ENCODE measurements at places on chromosomes 12 and 14.
A peak's percentile ranks its signal among the peaks of the same experiment; 100 is the strongest.

DNA sequence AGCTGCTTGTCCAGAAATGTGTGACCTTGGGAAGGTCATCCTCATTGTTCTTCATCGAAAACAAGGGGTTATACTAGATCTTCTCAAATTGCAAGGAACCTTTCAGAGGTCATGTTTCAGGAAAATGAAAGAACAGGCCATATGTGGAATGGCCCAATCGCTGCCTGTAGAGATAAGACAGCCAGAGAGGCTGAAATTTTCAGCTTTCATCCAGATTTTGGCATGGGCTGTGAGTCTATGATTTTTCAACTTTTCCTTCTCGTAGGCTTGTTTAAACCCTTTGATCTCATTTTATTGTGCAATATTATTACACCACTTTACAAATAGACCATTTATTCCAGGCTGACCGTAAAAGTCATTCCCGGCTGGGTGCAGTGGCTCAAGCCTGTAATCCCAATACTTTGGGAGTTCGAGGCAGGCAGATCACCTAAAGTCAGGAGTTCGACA lies 17.1 kb upstream of the ATXN2 start:
- peak; percentile 70 for ATAC-seq
- H3K27ac ChIP-seq, result no peak overlapping the region
- no peaks in the 10 kb centered on the region for H3K36me3 ChIP-seq
- H3K4me3 ChIP-seq, result no peak overlapping the region
- H3K4me1 ChIP-seq, result no peaks in the 10 kb centered on the region

- ATAC-seq, result no peak
- H3K4me3 ChIP-seq, result no peak overlapping the region
- H3K27me3 ChIP-seq, result no peaks in the 10 kb centered on the region
- no peaks in the 10 kb centered on the region for H3K4me1 ChIP-seq
- H3K27ac ChIP-seq, result no peak overlapping the region
Observed at GRCh38 chr12:83349907-83350611, 663.4 kb downstream of the TMTC2 start.

GRCh38 chr14:95246870-95247269 lies 72.8 kb downstream of the CLMN start:
- no peak overlapping the region for H3K4me3 ChIP-seq
- H3K27me3 ChIP-seq, result no peaks in the 10 kb centered on the region
- ATAC-seq, result no peak
- no peaks in the 10 kb centered on the region for H3K4me1 ChIP-seq
- H3K36me3 ChIP-seq, result no peaks in the 10 kb centered on the region

GRCh38 chr14:95310635-95311380 lies 8.9 kb downstream of the CLMN start:
- no peak overlapping the region for H3K4me3 ChIP-seq
- no peaks in the 10 kb centered on the region for H3K4me1 ChIP-seq
- no peak for ATAC-seq
- H3K27ac ChIP-seq, result no peak overlapping the region

- no peaks in the 10 kb centered on the region for H3K4me1 ChIP-seq
- no peak overlapping the region for H3K4me3 ChIP-seq
- no peak for ATAC-seq
- H3K27ac ChIP-seq, result no peak overlapping the region
Observed at GRCh38 chr12:45503899-45504298, 225.6 kb upstream of the ARID2 start.

- H3K27ac ChIP-seq, result no peak overlapping the region
- no peak for ATAC-seq
- no peaks in the 10 kb centered on the region for H3K27me3 ChIP-seq
- H3K36me3 ChIP-seq, result no peaks in the 10 kb centered on the region
- H3K4me1 ChIP-seq, result no peaks in the 10 kb centered on the region
Observed at GRCh38 chr12:68794653-68795251, 13.2 kb upstream of the MDM2 start.

- H3K27ac ChIP-seq, result no peak overlapping the region
- no peaks in the 10 kb centered on the region for H3K27me3 ChIP-seq
- no peaks in the 10 kb centered on the region for H3K4me1 ChIP-seq
- no peak for ATAC-seq
- no peaks in the 10 kb centered on the region for H3K36me3 ChIP-seq
- no peak overlapping the region for H3K4me3 ChIP-seq
Observed at GRCh38 chr14:44036248-44036647, 470.8 kb downstream of the FSCB start.

DNA sequence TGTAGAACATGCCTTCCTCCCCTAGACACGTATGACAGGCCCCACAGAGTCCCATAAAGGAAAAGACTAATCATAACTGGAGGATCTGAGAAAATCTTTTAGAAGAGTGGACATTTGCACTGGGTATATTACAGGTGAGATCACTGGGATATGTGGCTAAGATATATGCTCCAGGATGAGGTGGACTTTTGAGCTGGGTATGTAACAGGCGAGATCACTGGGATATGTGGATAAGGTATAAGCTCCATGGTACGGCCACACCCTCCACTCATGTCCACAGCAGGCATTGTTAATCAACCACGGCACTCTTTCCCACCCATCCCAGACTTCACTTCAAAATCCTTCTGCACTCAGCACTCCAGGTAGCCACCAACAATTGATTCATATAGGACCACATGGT lies 34.1 kb downstream of the CLMN start:
- H3K4me1 ChIP-seq, result peaks cover 14% of the 10 kb centered on the region
- ATAC-seq, result no peak
- H3K36me3 ChIP-seq, result no peaks in the 10 kb centered on the region
- no peak overlapping the region for H3K4me3 ChIP-seq
- H3K27me3 ChIP-seq, result peaks cover 7% of the 10 kb centered on the region

- no peaks in the 10 kb centered on the region for H3K36me3 ChIP-seq
- no peaks in the 10 kb centered on the region for H3K4me1 ChIP-seq
- ATAC-seq, result no peak
- peaks cover 6% of the 10 kb centered on the region for H3K27me3 ChIP-seq
Observed at GRCh38 chr14:99168330-99168729, 103.7 kb downstream of the BCL11B start.

DNA sequence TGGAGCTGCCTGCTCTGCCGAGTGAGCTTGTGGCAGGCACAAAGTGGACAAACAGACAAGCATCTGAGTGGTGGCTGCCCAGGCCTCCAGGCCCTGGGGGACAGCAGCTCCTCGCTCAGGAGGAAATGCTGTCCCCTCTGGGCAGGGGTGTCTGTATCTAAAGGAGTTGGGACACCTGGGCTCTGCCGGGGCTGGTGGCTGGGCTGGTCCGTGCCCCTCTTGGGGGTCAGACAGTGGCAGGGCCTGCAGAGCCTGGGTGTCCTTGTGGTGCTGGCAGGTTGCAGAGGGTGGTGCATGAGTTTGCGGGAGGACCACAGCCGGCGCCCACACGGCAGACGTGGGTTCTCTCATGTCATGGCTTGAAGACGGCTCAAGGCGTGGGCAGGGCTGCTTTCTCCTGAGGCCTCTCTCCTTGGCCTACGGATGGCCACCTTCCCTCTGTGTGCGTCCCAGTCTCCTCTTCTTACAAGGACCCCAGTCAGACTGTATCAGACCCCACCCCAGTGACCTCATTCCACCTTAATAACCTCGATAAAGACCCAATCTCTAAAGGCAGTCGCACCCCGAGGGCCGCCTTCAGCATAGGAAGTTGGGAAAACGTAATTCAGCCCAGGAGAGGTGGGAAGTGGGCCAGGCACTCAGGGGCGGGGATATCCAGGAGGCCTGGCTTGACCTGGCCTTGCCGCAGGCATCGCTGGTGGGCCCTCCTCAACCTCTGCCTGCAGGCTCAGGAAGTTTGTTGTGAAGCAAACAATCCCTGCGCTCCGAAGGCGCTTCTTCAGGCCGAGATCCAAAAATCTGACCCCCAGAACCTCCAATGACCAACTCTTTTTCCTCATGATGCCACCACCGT lies 110.0 kb downstream of the KIF26A start:
- H3K36me3 ChIP-seq, result no peaks in the 10 kb centered on the region
- no peak overlapping the region for H3K27ac ChIP-seq
- H3K4me1 ChIP-seq, result no peaks in the 10 kb centered on the region

DNA sequence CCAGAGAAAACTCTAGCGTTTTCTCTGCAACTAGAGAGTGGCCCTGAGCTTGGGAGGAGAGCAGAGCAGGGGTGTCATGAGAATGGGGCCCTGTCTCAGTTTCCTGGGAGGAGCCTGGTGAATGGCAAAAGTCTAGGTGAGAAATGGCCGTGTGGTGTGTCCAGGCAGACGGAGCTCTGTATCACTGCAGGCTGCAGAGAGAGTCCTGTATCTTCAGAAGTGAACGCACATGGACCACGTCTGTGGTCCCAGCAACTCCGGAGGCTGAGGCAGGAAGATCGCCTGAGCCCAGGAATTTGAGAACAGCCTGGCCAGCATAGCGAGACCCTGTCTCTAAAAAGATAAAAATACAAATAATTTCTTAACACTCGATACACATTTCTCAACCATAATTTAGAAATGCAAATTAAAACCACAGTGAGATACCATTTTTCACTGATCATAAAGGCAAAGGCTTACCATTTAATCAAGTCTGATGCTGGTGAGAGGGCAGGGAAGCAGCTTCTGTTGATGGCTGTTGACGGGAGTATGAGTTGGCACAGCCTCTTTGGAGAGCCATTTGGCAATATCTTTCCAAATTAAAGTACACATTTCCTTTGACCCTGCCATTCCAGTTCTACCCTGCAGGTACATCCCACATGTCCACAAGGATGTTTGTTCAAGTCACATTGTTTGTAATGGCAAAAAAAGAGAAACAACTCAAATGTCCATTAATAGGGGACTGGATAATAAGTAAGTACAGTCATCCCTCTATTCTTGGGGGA lies 51.0 kb downstream of the NFKBIA start:
- H3K4me1 ChIP-seq, result peaks cover 10% of the 10 kb centered on the region
- H3K4me3 ChIP-seq, result no peak overlapping the region
- no peak overlapping the region for H3K27ac ChIP-seq
- ATAC-seq, result no peak
- no peaks in the 10 kb centered on the region for H3K36me3 ChIP-seq

GRCh38 chr14:59269466-59269865 lies 81.0 kb downstream of the DAAM1 start:
- no peaks in the 10 kb centered on the region for H3K27me3 ChIP-seq
- H3K4me3 ChIP-seq, result no peak overlapping the region
- H3K36me3 ChIP-seq, result peaks cover 41% of the 10 kb centered on the region
- H3K4me1 ChIP-seq, result peaks cover 5% of the 10 kb centered on the region
- ATAC-seq, result no peak
- H3K27ac ChIP-seq, result no peak overlapping the region

DNA sequence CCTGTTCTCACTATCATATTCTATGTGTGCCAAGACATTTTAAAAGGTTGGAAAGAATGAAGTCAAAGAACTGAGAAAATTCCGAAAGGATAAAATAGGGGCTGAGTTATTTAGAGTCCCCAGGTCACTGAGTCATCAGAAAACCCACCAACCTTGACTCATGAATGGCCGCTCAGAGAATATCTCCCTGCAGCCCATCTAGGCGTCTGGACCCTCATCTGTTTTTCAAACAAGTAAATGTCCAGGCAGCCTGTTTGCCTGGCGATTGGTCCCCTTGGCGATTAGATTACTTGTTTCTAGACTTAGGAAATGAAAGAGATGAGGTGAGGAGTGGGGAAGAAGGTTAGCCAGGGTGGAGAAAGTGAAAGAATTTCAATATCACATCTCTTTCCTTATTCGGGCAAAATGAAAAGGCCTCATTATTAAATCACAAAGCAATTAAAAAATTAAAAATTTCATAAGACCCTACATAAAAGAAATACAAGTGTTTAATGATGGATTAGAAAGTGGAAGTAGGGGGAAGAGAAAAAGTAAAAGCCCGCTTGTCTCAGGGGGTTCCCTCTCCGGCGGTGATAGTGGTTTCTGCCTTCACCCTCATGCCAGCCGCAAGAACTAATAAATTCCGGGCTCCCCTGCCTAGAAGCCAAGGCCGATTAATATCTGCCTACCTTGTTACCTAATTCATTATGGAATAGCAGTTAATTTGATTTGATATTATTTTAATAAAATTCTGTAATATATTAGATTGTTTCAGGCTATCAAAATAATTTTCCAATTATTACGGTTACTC lies 415.9 kb downstream of the BCL11B start:
- peaks cover 43% of the 10 kb centered on the region for H3K27me3 ChIP-seq
- no peaks in the 10 kb centered on the region for H3K36me3 ChIP-seq
- no peak overlapping the region for H3K4me3 ChIP-seq
- H3K4me1 ChIP-seq, result no peaks in the 10 kb centered on the region
- ATAC-seq, result no peak
- H3K27ac ChIP-seq, result no peak overlapping the region

GRCh38 chr12:6301721-6302120 lies 8.8 kb upstream of the PLEKHG6 start:
- no peaks in the 10 kb centered on the region for H3K36me3 ChIP-seq
- H3K27me3 ChIP-seq, result no peaks in the 10 kb centered on the region
- ATAC-seq, result no peak
- H3K4me1 ChIP-seq, result no peaks in the 10 kb centered on the region
- no peak overlapping the region for H3K27ac ChIP-seq
- no peak overlapping the region for H3K4me3 ChIP-seq

- H3K4me3 ChIP-seq, result no peak overlapping the region
- H3K4me1 ChIP-seq, result no peaks in the 10 kb centered on the region
- no peaks in the 10 kb centered on the region for H3K27me3 ChIP-seq
- ATAC-seq, result no peak
- no peak overlapping the region for H3K27ac ChIP-seq
Observed at GRCh38 chr14:57009585-57010515, 199.6 kb upstream of the OTX2 start.

GRCh38 chr12:131862084-131862441 lies 32.4 kb upstream of the ULK1 start:
- no peaks in the 10 kb centered on the region for H3K4me1 ChIP-seq
- H3K4me3 ChIP-seq, result no peak overlapping the region
- peaks cover 10% of the 10 kb centered on the region for H3K27me3 ChIP-seq
- no peak for ATAC-seq
- no peak overlapping the region for H3K27ac ChIP-seq
